Ammon's horn (tissue), 1 donor: ENCODE measurements at places on chromosomes 12 and 14.

GRCh38 chr12:50086148-50086547 lies 1.0 kb downstream of the SMARCD1 start:
- no peak for DNase-seq

DNA sequence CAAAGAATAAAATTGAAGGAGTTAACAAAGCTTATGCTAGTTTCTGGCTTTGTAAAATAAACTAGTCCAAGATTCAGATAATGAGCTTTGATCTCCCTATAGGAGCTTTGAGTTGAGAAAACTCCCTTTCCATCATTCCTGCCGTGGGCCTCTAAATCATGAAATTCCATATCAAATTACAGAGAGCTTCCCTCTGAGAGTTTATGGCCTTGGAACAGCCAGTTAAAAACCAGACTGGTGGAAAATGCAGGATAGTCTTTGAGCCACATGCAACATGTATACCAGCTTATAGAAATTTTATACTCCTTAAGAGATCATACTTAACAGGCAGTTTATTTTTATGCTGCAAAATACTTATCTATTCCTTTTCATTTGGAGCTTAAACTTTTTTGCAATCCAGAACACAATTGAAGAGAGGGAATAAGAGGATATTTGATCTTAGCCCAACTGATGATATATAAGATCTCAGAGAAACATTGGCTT lies 175.8 kb upstream of the ATP2B1 start:
- no peak for DNase-seq

DNA sequence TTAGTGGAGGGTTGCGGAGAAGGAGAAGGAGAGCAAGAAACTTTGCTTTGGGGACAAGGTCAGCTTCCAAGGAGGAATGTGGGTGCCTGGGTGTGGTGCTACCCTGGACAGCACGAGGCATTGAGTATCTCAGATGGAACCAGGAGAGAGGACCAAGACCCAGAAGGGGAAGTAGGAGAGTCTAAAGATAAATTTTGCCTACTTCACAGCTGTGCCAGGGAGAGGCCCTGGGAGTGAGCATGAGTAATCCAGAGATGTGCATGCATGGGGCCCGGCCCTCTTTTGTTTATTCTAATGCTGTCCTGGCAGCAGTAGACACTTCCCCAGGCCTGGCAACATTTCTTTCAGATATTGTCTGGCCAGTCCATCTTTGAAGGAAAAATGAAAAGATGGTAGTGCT lies 49.5 kb upstream of the GNPNAT1 start:
- peak; percentile 47 for DNase-seq

GRCh38 chr12:12717586-12718380 lies 615 bp downstream of the CDKN1B start:
- peak; percentile 35 for DNase-seq

- DNase-seq, result peak; percentile 69
These were observed 31.1 kb upstream of the MON2 start for GRCh38 chr12:62435303-62436163.

DNA sequence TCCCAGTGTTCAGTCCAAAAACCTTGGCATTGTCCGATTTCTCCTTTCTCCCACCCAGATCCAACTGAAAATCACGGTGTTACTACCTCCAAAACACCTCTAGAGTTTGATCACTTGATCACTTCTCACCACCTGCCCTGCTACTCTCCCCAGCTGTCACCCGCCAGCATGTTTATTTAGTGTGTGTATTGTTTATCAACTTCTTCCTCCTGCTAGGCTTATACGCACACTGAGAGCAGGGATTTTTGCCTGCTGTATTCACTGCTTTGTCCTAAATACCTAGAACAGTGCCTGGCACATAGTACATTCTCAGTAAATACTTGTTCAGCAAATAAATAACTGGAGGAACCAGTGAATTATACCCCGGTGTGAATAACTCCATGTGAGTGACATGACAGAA lies 5.0 kb downstream of the BDKRB1 start:
- DNase-seq, result no peak

GRCh38 chr14:69013943-69014782 lies 35.1 kb upstream of the ACTN1 start:
- DNase-seq, result no peak

GRCh38 chr12:120903412-120904196 lies 554 bp downstream of the SPPL3 start:
- peak; percentile 59 for DNase-seq

GRCh38 chr12:78241446-78241845 lies 410.8 kb downstream of the NAV3 start:
- no peak for DNase-seq

GRCh38 chr14:91376547-91377477 lies 40.8 kb downstream of the CCDC88C start:
- DNase-seq, result no peak

GRCh38 chr12:92289629-92290349 lies 144.1 kb upstream of the BTG1 start:
- no peak for DNase-seq

GRCh38 chr12:102043928-102044327 lies 17.9 kb downstream of the WASHC3 start:
- no peak for DNase-seq
